Skeletal muscle cell (primary cell): ENCODE measurements at places on chromosomes 1 and 21.

DNA sequence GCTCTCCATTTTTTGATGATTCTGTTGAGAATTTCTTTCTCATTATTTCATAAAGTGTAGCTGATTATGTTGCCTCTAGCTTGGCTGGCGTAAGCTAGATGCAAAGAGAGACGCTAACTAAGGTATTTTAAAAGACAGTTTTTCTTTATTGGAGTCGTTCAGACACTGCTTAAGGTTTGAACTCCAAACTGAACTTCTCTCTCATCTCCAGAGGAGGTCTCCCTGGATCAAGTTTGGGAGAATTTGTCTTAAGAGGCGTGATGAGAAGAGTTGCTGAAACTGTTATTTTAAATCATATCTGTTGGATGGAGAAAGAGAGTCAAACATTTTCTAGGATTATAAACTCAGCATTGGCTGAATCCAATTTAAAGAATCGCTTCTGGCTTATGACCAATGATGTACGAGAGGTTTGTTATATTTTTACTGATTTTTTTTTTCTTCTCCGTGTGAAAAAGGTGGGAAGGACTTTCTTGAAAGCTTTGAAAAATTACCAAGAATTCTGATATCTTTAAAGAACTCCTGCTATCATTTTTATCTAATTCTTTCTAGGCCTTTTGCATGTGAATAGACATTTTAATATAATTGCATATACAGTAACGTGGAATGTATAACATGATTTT, 34.0 kb downstream of the MAP3K7CL start:
- no peak for DNase-seq

GRCh38 chr1:153922076-153922971, 448 bp downstream of the GATAD2B start:
- no peak for DNase-seq

DNA sequence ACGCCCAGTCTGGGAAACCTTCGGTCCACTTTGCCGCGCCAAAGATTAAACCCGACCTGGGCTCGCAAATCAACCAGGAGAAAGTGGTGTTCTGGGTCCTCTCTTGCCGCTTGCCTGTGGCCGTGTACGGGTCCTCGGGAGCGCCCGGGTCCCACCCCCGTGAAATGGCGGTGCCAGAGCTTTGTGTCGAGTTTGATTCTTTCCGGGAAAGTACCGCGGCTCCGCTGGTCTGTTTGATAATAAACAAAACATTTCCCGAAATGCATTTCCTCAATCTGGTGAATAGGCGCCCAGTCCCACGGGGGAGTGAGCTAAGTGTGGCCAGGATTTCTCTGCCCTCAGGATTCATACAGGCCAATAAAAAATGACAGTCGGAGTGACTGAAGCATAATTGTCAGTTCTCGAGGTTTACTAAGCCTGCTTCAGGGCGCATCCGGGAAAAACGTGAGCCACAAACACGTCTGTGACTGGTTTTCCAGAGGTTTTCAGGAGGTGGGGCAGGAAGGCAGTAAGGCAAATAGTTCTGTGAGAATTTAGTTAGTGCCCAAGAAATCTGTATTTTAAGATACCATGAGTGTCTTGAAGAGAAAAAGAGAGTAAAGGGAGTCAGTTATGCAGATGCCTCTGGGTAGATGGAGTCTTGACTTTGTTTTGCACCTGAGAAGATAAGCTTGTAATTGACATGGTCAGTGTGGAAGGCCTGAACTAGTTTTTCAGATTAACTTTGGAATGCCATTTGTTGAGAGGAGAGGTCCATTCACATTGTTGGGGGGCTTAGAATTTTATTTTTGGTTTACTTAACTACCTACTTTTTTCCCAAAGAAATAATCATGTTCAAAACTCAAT, 675 bp downstream of the IFNAR1 start:
- DNase-seq, result no peak

- DNase-seq, result no peak
Measured at GRCh38 chr1:7698641-7699040, 72.5 kb upstream of the VAMP3 start.
